Endothelial cell (in vitro differentiated cells): ENCODE measurements at places on chromosomes 12 and 14. TPM values are rescaled to one million over a fixed set of nuclear protein-coding genes. Genes with fewer than 3 reads are reported as not detected.

Gene HNF1A
- total RNA-seq, result not detected

Gene NFYB
- total RNA-seq, result 19.7 TPM

- H3K36me3 ChIP-seq, result no peaks in the 10 kb centered on the region
- H3K27me3 ChIP-seq, result no peaks in the 10 kb centered on the region
- no peak for DNase-seq
- no peak overlapping the region for H3K4me3 ChIP-seq
- no peaks in the 10 kb centered on the region for H3K4me1 ChIP-seq
- no peak overlapping the region for H3K27ac ChIP-seq
Measured at GRCh38 chr12:106178562-106178961, 39.8 kb upstream of the NUAK1 start.

DNA sequence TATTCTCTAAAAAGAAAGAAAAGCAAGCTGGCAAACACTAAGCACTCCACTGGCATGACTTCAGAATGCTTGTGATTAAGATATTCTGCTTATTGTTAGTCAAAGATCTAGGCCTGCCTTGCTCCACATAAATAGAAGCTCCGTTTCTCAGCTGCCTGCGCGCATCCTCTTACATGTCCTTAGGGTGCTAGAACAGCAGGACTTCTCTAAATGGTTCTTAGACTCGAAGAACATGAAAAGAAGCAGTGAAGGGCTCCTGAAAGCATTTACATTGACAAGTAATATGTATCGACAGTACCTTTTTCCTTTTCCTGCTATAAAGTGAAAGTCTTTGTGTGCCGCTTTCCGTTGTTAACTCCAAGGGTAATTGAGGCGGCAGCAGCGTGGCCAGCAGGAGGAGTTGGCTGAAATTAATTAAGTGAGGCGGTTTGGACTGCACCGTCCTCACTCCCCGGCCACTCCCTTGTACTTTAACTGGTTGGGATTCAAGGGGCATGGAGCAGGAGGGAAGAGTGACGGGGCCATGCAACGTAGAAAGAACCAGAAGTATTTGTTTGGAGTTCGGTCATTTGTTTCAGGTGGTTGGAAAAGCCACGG lies 34.2 kb upstream of the OTX2 start:
- peak overlapping the region; percentile 67 for H3K4me3 ChIP-seq
- no peak for DNase-seq
- peaks cover 7% of the 10 kb centered on the region for H3K4me1 ChIP-seq
- no peaks in the 10 kb centered on the region for H3K36me3 ChIP-seq
- H3K27ac ChIP-seq, result no peak overlapping the region

Gene FOXA1
- total RNA-seq, result 5.2 TPM

DNA sequence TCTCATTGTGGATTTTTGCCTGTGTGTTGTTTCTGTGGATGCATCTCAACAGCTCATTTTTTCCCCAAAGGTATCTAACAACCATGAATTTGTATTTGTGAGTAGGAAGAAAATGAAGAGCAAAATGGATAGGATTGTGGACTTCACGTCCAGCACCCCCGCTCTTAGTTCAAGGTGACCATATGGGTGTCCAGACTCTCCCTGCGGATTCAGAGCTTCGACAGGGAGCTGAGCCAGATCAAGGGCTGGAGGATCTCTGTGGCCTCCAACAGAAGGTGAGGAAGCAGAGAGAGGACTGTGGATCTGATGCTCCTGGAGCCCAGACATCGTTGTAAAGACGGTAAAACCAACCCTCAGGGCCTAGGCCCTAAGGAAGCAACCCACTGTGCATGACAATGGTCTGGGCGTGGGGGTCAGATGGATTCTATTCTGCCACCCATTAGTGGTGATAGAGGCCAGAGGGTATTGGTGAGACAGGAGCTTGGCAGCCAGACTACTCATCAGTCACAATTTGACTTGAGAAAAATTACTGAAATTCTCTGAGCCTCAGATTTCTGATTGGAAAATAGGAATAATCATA lies 659.7 kb upstream of the TMEM132C start:
- peaks cover 2% of the 10 kb centered on the region for H3K27me3 ChIP-seq
- H3K36me3 ChIP-seq, result no peaks in the 10 kb centered on the region
- H3K4me3 ChIP-seq, result no peak overlapping the region
- H3K27ac ChIP-seq, result no peak overlapping the region
- DNase-seq, result no peak

DNA sequence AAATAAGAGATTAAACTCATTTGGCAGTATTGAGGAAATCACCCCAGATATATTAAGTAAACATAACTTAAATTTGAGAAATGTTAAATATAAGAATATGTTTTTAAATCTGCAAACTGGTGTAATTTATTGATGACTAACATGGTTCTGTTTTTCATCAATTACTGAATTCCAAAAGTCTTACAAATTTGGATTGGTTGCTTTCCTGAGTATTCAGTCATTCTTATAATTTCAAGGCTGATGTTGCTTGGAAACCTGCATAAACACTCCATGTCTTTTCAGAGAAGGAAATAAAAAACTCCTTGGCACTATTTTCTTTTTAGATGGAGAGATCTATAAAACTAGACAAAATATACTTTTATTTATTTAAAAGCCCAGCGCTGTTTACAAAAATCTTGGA lies 71.7 kb downstream of the NOVA1 start:
- H3K27me3 ChIP-seq, result no peaks in the 10 kb centered on the region
- H3K4me3 ChIP-seq, result no peak overlapping the region
- DNase-seq, result no peak
- no peaks in the 10 kb centered on the region for H3K36me3 ChIP-seq
- peaks cover 4% of the 10 kb centered on the region for H3K4me1 ChIP-seq
- no peak overlapping the region for H3K27ac ChIP-seq

DNA sequence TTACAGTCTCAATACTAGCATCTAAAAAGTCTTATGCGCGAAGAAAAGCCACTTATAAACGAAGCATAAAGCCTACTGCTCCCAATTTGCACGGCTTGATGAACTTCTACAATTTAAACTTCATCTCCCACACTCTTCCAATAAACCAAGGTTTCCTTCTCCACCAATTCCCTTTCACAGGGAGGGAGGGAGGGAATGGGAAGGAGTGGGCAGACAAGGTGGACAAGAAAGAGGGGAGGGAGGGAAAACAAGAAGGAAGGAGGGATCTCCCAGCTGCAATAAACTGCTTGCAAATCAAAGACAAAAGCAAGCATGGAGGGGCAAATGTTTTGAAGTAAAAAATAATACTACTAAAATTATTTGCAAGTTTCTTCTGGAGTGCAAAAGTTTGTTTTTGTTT lies 64.5 kb downstream of the MED13L start:
- no peaks in the 10 kb centered on the region for H3K36me3 ChIP-seq
- no peak overlapping the region for H3K27ac ChIP-seq
- H3K27me3 ChIP-seq, result peaks cover 3% of the 10 kb centered on the region
- H3K4me3 ChIP-seq, result no peak overlapping the region
- no peak for DNase-seq

DNA sequence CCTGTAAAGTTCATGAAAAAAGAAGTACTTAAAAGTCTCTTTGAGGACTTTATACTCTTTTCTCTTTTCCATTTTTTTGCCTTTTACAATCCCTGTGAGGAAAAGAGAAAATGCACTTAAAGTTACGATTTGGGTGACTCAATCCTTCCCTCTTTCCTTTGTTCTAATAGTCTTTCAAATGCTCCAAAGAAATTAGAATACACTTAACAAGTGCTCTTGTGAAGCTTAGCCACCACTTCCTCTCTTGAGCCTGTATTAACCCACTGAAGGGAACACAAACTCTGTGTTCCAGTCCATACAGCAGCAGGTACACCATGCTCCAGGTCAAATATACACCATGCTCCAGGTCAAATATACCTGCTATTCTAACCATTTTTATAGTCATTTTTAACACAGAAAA lies 581.1 kb upstream of the MGAT4C start:
- no peaks in the 10 kb centered on the region for H3K36me3 ChIP-seq
- H3K4me3 ChIP-seq, result no peak overlapping the region
- DNase-seq, result no peak

DNA sequence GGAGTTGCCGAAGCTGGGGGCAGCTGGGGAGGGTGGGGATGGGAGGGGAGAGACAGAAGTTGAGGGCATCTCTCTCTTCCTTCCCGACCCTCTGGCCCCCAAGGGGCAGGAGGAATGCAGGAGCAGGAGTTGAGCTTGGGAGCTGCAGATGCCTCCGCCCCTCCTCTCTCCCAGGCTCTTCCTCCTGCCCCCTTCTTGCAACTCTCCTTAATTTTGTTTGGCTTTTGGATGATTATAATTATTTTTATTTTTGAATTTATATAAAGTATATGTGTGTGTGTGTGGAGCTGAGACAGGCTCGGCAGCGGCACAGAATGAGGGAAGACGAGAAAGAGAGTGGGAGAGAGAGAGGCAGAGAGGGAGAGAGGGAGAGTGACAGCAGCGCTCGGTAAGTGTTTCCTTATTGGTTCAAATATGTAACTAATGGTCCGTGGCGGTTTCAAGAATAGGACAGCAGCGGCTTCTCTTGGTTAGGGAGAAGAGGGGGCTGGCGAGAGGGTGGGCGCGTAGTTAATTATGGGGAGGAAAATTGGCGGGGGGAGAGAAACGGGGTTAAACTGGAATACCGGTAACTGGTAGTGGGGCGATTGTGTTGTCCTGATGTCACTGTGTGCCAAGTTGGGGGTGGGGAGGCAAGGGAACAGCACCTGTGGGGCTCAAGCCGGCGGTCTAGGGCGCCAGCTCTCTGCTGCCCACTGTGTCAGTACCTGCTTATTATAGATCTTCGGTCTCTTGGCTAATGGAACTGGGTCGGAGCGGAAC lies 8.4 kb downstream of the HOXC8 start:
- peaks cover 40% of the 10 kb centered on the region for H3K27me3 ChIP-seq
- no peak overlapping the region for H3K27ac ChIP-seq
- H3K36me3 ChIP-seq, result no peaks in the 10 kb centered on the region
- peak overlapping the region; percentile 80 for H3K4me3 ChIP-seq
- no peak for DNase-seq
- H3K4me1 ChIP-seq, result peaks cover 19% of the 10 kb centered on the region

DNA sequence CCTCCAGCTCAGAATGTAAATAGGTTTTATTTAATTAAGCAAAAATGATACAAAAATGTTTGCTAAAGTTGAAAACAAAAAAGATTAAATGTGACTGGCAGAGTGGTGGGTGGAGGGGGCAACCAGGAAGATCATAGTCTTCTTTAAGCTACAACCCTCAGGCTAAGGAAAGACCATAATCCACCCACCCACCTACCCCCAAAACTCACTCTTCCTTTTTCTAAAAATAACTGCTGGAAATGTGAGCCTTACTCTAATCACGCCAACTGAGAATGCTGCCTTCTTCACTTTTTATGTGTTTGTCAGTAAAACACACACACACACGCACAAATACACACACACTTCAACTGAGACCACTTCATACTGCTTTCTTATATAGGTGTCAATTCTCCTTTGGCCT lies 230.0 kb upstream of the EGLN3 start:
- H3K4me3 ChIP-seq, result no peak overlapping the region
- no peak for DNase-seq
- no peak overlapping the region for H3K27ac ChIP-seq
- no peaks in the 10 kb centered on the region for H3K36me3 ChIP-seq
- peaks cover 23% of the 10 kb centered on the region for H3K4me1 ChIP-seq

DNA sequence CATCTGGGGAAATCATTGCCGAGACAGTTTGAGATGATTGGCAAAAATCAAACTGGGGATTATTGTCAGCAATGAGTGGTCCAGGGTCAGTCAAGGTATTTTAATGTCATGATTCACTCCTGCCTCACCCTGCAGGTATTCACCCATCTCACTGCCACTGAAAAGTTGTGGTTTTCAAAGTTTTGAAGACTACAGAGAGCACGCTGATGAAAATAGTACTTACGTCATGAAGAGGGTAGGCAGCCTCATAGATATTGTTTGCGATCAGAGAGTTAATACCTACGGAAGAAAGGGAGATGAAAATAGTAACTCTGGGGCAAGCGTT lies 138.0 kb downstream of the ANO2 start:
- H3K4me3 ChIP-seq, result no peak overlapping the region
- no peaks in the 10 kb centered on the region for H3K27me3 ChIP-seq
- DNase-seq, result no peak
- no peak overlapping the region for H3K27ac ChIP-seq
- H3K36me3 ChIP-seq, result no peaks in the 10 kb centered on the region
- no peaks in the 10 kb centered on the region for H3K4me1 ChIP-seq

DNA sequence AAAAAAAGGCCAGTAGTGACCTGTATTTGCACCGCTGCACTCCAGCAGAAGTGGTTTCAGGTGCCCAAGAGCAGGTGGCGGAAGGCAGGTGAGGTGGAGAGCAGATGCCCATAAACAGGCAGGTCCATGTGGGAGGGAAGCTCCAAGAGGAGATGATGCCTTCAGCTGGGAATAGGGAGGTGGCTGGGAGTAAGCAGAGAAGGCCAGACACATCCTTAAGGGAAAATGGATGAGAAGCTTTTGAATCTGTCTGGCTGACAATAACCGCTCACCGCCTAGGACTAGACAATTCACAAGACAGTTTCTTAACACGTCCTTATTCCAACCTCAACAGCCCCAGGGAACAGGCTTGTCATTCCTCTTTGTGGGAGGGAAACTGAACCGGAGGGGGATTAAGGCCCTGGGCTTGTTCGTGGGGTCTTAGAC lies 43.9 kb upstream of the PLEKHG6 start:
- H3K27ac ChIP-seq, result no peak overlapping the region
- no peaks in the 10 kb centered on the region for H3K36me3 ChIP-seq
- H3K4me3 ChIP-seq, result no peak overlapping the region
- H3K4me1 ChIP-seq, result peaks cover 22% of the 10 kb centered on the region
- H3K27me3 ChIP-seq, result peaks cover 3% of the 10 kb centered on the region
- DNase-seq, result no peak

- DNase-seq, result no peak
- no peaks in the 10 kb centered on the region for H3K36me3 ChIP-seq
- H3K27me3 ChIP-seq, result peaks cover 4% of the 10 kb centered on the region
Measured at GRCh38 chr14:74324931-74325361, 22.2 kb upstream of the ABCD4 start.

GRCh38 chr12:22971247-22971646 lies 346.3 kb downstream of the ETNK1 start:
- H3K27ac ChIP-seq, result no peak overlapping the region
- no peak overlapping the region for H3K4me3 ChIP-seq
- no peaks in the 10 kb centered on the region for H3K27me3 ChIP-seq
- H3K4me1 ChIP-seq, result no peaks in the 10 kb centered on the region
- no peaks in the 10 kb centered on the region for H3K36me3 ChIP-seq
- no peak for DNase-seq

DNA sequence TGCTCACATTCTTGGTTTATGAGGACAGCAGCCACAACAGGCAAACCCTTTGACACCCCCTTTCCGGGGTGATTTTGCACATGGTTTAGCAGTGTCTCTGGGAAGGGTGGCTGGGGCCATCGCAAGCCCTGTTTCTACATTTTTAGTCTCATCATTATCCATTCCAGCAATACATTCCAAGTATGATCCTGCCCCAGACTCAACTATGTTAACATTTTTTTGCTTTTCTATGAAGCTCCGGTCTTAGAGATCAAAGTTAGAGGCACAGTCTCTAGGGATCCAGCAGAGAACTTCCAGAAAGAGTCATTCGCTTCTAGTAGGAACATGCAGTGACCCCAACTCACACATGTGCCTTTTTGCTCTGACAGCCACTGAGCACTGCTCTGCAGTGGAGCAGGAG lies 130.9 kb downstream of the TBX5 start:
- H3K27ac ChIP-seq, result no peak overlapping the region
- H3K36me3 ChIP-seq, result no peaks in the 10 kb centered on the region
- no peak for DNase-seq
- peaks cover 2% of the 10 kb centered on the region for H3K27me3 ChIP-seq
- H3K4me1 ChIP-seq, result no peaks in the 10 kb centered on the region

Gene SSPN
- total RNA-seq, result 2.7 TPM

Gene CLEC2A
- not detected for total RNA-seq

GRCh38 chr12:18906395-18906794 lies 168.5 kb downstream of the CAPZA3 start:
- H3K27ac ChIP-seq, result no peak overlapping the region
- H3K4me1 ChIP-seq, result no peaks in the 10 kb centered on the region
- no peaks in the 10 kb centered on the region for H3K27me3 ChIP-seq
- no peaks in the 10 kb centered on the region for H3K36me3 ChIP-seq

GRCh38 chr12:52873513-52873831 lies 24.7 kb upstream of the KRT78 start:
- no peak overlapping the region for H3K27ac ChIP-seq
- H3K4me1 ChIP-seq, result peaks cover 13% of the 10 kb centered on the region
- DNase-seq, result no peak
- H3K36me3 ChIP-seq, result no peaks in the 10 kb centered on the region

Gene ESPL1
- total RNA-seq, result 11.8 TPM
